WERI-Rb-1 (cell line): ENCODE measurements at places on chromosomes 6 and 20.

GRCh38 chr20:44526129-44526528 is 4.3 kb upstream of the SERINC3 start:
- DNase-seq: no peak

DNA sequence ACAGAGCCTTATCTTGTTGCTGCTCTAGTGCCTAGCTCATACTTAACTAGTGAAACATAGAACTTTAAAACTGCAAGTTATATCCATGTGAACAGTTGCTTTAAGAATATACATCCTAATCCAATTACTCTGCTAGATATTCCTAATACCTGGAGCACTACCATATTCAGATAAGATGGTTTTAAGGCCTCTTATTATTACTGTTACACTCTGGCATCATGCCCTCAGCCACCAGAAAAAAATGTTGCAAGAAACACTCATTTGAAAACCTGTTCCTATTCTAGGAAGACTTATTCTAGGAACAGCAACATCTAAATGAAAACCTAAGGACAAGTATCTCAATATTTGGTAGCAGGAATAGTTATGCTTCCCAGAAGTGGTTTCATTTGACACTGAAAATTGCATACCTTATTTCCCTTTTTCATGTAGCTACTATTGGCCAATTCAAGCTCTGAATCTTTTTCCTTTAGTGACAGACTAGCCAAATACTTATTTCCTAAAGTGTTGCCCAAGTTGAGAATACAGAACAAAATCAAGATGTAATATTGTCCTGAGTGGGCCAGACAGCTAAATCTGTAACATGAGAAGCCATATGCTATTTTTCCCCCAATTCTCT is 4.8 kb upstream of the MTFR2 start:
- DNase-seq: no peak

DNA sequence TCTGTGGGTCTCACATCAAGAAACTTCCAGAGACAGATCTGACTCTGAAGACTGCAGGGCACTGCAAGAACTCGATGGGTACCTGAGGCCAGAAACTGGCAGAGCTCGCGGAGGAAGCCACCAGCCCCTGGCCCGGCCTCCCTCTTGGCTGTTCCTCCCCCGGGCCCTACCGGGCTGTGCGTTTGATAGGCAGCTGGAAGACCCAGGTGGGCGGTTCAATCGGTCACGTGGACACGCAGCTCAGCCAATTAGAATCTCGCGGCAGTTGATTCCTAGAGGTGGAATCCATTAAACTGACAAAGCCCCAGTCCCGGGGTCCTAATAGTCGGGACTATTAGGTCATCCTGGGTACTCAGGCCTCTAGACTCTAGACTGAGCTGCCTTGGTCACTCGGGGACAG is 154.2 kb upstream of the PROKR2 start:
- DNase-seq: no peak

- DNase-seq: no peak
Measured at GRCh38 chr6:149995971-149996370, 29.4 kb downstream of the RAET1L start.

DNA sequence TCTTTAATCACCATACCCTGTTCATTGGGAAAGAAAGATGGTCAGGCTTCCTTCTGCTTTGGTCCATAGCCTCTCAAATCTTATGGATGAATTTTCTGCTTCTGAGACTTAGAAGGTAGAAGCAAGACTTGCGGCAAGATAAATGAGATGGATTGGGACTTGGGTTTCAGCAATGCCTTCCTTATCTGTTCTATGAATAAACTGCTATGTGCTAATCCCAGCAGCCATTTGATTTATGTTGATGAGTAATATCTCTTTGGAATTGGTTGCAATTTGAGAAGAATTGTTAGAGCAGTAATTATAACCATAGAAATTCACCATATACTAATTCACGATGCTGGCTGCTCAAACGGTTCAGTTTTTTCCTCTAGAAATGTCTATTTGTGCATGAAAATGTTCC is 48.3 kb downstream of the TXLNB start:
- DNase-seq: no peak

DNA sequence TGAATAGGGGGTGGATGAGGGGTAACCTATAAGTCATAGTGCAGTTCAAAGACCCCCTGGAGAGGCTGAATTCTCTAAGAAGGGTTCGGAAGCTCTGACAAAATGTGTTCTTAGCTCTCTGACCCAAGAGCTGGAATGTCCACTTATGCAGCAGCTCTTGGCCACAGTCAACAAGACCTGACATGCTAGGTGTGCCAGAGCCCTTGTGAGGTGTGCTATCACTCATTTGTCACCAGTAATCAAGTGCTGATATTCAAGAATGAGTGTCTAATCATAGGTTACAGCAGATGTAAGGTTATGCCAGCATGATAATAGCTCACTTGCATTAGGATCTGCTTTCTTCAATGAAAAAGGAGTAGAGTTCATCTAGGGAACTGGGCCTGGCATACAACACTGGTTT is 28.1 kb downstream of the TOMM6 start:
- DNase-seq: no peak

- no peak for DNase-seq
Measured at GRCh38 chr6:83480470-83480869, 31.9 kb upstream of the PRSS35 start.

GRCh38 chr6:152698692-152699091 is 995 bp downstream of the MYCT1 start:
- no peak for DNase-seq

- DNase-seq: peak; percentile 68
Measured at GRCh38 chr20:35604449-35604747, 11.2 kb upstream of the SPAG4 start.

GRCh38 chr6:154122195-154122925 is 83.3 kb downstream of the OPRM1 start:
- no peak for DNase-seq

DNA sequence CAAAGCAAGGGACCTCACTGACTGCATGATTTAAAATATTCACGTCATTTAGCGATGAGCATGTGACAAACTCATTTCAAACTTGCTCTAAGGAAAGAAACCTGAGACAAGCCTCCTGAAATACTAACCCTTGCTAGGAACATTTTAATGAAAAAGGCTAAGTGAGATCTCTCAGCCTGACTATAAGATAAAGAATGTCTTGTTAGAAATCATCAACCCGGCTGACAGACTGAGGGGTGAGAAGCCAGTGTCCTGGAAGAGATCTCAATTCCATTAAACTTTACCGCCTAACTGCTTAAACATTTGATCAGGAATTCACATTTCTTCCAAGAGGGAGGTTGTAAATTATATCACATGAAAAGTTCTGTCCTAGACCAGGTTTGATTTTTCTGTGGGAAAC is 274.8 kb upstream of the EXOC2 start:
- DNase-seq: no peak
